ENCODE measurements at places on chromosomes 11 and 22. TPM values are rescaled to one million over a fixed set of nuclear protein-coding genes. Genes with fewer than 3 reads are reported as not detected.

Gene GRIA4
- total RNA-seq, result not detected

Gene MS4A6A
- not detected for total RNA-seq

Gene TLCD5
- total RNA-seq, result 0.08 TPM

Gene USP28
- total RNA-seq, result 53.0 TPM

Gene MMP12
- total RNA-seq, result not detected

Gene SLC43A3
- total RNA-seq, result 120 TPM

Gene CD3D
- total RNA-seq, result 541 TPM

Gene GGTLC2
- total RNA-seq, result not detected

Gene KIAA1671
- 5.5 TPM for total RNA-seq

Gene VPREB3
- not detected for total RNA-seq

Gene ACRV1
- total RNA-seq, result not detected

Gene MYOD1
- not detected for total RNA-seq

Gene SCGB1D2
- total RNA-seq, result not detected

Gene ZNRF3
- 1.2 TPM for total RNA-seq

Gene FJX1
- total RNA-seq, result 0.11 TPM

Gene FXYD6
- total RNA-seq, result 0.24 TPM

Gene NELL1
- total RNA-seq, result not detected

Gene MAJIN
- not detected for total RNA-seq

Gene BAD
- total RNA-seq, result 38.3 TPM

Gene PLET1
- total RNA-seq, result not detected

Gene ANO9
- 78.9 TPM for total RNA-seq

Gene FAM83F
- total RNA-seq, result 0.11 TPM

Gene TBC1D22A
- total RNA-seq, result 38.7 TPM

Gene POU2AF2
- total RNA-seq, result not detected

Gene INS
- not detected for total RNA-seq

Gene NLRP6
- total RNA-seq, result 30.8 TPM

Gene SCUBE2
- total RNA-seq, result 0.65 TPM

Gene MMP3
- not detected for total RNA-seq

Gene DEUP1
- not detected for total RNA-seq

Gene PDE2A
- 0.26 TPM for total RNA-seq

Gene TSPAN4
- 20.0 TPM for total RNA-seq

Gene CLCF1
- 0.50 TPM for total RNA-seq

Gene NCR3LG1
- 1.9 TPM for total RNA-seq

Gene GCAT
- total RNA-seq, result 14.3 TPM

Gene IGSF22
- not detected for total RNA-seq

Gene DLG2
- 1.6 TPM for total RNA-seq

Gene HYOU1
- total RNA-seq, result 135 TPM

Gene TEX54
- total RNA-seq, result not detected
